Peyer's patch (tissue), 4 donors: ENCODE measurements at places on chromosomes 7 and 10. TPM values are rescaled to one million over a fixed set of nuclear protein-coding genes. Genes with fewer than 3 reads are reported as not detected.
A peak's percentile ranks its signal among the peaks of the same experiment; 100 is the strongest.

- no peaks in the 10 kb centered on the region for H3K27me3 ChIP-seq
- no peak overlapping the region for H3K4me3 ChIP-seq
- H3K27ac ChIP-seq: no peak overlapping the region
- no peaks in the 10 kb centered on the region for H3K4me1 ChIP-seq
- no peaks in the 10 kb centered on the region for H3K36me3 ChIP-seq
Measured at GRCh38 chr10:128468462-128468861, 342.2 kb upstream of the MKI67 start.

DNA sequence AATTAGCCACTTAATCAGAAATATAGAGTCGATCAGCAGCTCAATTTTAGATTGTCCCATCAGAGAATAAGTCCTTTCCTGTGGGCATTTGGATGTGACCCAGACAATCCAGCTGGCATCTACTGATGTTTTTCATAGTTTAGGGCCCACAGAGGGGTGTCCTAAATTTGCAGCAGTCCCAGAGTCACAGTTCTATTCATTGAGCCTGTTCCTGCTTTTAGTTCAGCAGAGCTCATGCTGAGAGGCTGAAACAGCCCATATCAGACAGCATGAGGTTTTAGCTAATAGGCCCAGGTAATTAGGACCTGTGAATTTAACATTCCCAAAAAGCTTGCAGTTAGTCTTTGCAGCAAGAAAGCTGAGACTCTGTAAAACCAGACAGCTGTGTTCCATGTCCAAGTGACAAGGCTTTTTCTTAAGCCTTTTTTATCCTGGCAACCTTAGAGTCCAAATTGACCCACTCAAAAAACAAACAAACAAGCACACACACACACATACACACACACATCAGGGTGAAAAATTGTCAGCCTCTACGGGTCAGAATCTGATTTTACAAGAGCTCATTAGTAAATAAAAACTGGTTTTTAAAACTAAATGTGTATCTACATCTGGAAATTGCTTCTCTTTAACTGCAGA, 33.7 kb downstream of the ANKIB1 start:
- no peak overlapping the region for H3K4me3 ChIP-seq
- H3K36me3 ChIP-seq: no peaks in the 10 kb centered on the region
- no peaks in the 10 kb centered on the region for H3K4me1 ChIP-seq
- H3K27me3 ChIP-seq: no peaks in the 10 kb centered on the region
- DNase-seq: no peak

CYP2W1 gene
- 23.1 TPM for total RNA-seq

MYO3A gene
- not detected for total RNA-seq

DNA sequence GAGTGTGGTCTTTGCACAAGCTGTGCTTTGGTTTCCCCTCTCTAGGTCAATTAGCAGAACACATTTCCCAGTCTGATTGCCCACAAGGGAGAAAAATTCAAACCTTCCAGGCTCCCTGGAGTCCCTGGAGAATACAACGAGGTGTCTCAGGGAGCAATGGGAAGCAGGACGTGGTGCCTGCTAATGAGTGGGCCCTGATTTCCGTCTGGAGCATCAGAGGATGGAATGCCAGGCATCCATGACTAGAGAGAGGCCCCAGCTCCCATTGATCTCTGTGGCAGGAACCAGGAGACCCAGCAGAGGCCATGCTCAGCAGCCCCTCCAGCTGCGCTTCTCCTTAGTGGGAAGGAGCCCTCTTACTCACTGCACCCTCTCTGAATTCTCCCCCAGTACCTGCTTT, 33.2 kb upstream of the TLX1 start:
- H3K4me1 ChIP-seq: no peaks in the 10 kb centered on the region
- DNase-seq: no peak
- H3K36me3 ChIP-seq: no peaks in the 10 kb centered on the region
- H3K27me3 ChIP-seq: no peaks in the 10 kb centered on the region
- no peak overlapping the region for H3K4me3 ChIP-seq
- no peak overlapping the region for H3K27ac ChIP-seq

OR13A1 gene
- not detected for total RNA-seq

GRCh38 chr10:124282326-124282725, 136.4 kb downstream of the OAT start:
- no peaks in the 10 kb centered on the region for H3K27me3 ChIP-seq
- no peaks in the 10 kb centered on the region for H3K36me3 ChIP-seq
- no peak for DNase-seq
- H3K4me3 ChIP-seq: no peak overlapping the region
- H3K27ac ChIP-seq: no peak overlapping the region

- H3K27me3 ChIP-seq: no peaks in the 10 kb centered on the region
- H3K27ac ChIP-seq: no peak overlapping the region
- no peaks in the 10 kb centered on the region for H3K4me1 ChIP-seq
- DNase-seq: no peak
- no peak overlapping the region for H3K4me3 ChIP-seq
Measured at GRCh38 chr10:97888641-97889262, 39.1 kb downstream of the GOLGA7B start.

GRCh38 chr7:155293721-155294510, 3.8 kb upstream of the INSIG1 start:
- H3K4me3 ChIP-seq: no peak overlapping the region
- H3K27me3 ChIP-seq: no peaks in the 10 kb centered on the region
- peak; percentile 30 for DNase-seq
- H3K4me1 ChIP-seq: no peaks in the 10 kb centered on the region
- no peak overlapping the region for H3K27ac ChIP-seq

ADCY1 gene
- 1.5 TPM for total RNA-seq
